ENCODE measurements at places on chromosomes 3 and 15.

DNA sequence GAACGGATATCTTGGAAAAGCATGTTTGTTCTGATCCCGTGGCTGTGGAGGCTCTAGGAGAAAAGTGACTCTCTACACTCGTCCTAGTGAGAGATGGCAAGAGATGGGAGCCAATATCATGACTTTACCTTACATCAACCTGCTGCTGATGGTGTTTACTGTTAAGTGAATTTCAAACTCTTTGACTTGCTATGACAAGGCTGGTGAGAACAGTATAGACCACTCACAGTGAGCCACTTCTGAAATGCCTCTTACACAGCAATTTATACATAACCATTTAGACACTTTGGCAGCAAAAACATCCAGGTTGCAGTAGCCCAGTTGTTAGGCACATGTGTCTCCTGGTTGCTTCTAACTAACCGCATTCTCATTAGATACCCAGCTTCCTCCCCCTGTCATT is 43.3 kb downstream of the IL5RA start:
- no peak for DNase-seq

DNA sequence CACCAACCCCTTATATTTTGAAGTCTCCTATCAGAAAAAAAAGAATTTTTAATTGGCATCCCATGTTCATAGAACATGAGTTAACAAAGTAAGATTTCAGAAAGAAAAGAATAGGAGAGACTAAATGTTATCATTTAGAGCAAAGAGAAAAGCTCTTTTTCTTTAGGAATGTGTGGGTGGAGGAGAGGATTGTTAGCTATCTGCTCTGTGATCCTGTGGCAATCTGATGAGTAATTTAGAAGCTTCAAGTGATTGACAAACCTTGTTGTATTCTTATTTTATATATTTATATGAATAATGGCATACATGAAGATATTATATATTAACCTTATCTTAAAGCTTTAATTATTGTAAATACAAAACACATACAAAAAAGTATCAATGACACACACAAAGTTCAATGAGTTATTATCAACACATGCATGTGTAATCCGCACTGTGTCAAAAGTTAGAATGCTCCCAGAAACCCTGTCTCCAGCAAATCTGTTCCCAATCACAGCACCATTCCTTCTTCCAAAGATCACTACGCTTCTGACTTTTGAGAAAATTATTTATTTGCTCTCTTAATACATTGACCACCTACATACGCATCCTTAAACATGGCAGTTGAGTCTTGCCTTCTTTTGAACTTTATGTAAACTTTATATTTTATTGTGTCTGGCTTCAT is 907.4 kb downstream of the MCTP2 start:
- DNase-seq: no peak

DNA sequence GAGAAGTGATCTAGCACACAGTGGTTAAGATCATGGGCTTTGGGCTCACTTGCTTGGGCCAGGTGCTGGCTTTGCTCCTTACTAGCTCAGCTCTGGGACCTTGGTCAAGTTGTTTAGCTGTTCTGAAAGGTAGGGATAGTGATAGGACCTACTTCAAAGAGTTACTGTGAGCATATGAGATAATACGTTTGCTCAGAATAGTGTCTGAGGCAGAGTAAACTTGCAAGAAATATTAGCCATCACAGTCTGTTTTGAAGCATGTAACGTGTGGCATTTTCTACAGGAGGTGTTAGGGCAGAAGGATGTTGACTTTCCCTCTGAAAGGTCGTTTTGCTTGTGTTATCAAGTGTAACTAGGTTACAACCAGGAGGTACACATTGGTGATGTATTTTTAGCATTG is 34.5 kb upstream of the NFKBIZ start:
- DNase-seq: no peak

GRCh38 chr3:133713347-133713746 is 32.8 kb upstream of the TF start:
- no peak for DNase-seq

GRCh38 chr3:188041193-188041592 is 112.8 kb upstream of the LPP start:
- DNase-seq: no peak
